ENCODE measurements at places on chromosomes 4 and X.

- DNase-seq = no peak
Measured at GRCh38 chr4:158003212-158003611, 169.6 kb downstream of the GASK1B start.

GRCh38 chrX:136747003-136747986, 33.4 kb downstream of the ARHGEF6 start:
- DNase-seq = peak; percentile 11

- DNase-seq = no peak
Measured at GRCh38 chrX:88988796-88989195, 241.8 kb downstream of the CPXCR1 start.

DNA sequence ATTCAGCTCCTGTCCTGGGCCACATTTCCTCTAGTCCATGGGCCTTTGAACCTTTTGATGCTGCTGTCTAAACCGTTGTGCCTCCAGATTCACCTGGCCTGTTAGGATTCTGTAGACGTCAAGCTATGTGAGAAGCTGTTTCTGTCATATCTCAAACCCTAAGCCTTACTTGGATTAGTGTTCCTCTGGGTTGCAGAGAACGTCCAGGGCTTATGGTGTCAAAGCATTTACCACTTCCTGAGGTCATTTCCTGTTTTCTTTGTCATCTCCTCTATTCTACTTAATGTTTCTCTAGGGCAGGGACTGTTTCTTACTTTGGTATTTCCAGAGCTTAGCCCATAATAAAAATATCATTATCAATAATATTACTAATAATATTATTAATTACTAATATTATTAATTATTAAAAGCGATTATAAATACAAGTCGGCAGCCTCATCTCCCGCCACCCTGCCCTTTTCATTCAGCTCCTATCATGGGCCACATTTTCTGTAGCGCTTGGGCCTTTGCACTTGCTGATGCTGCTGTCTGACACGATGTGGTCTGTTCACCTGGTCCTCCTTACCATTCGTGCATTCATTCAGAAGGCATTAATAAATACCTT, 19.1 kb downstream of the PRIMPOL start:
- DNase-seq = no peak

- DNase-seq = no peak
Measured at GRCh38 chr4:101306764-101307615, 40.3 kb downstream of the PPP3CA start.

- DNase-seq = no peak
Measured at GRCh38 chr4:101102114-101102742, 245.1 kb downstream of the PPP3CA start.

GRCh38 chr4:16760617-16761363, 137.7 kb downstream of the LDB2 start:
- DNase-seq = no peak

DNA sequence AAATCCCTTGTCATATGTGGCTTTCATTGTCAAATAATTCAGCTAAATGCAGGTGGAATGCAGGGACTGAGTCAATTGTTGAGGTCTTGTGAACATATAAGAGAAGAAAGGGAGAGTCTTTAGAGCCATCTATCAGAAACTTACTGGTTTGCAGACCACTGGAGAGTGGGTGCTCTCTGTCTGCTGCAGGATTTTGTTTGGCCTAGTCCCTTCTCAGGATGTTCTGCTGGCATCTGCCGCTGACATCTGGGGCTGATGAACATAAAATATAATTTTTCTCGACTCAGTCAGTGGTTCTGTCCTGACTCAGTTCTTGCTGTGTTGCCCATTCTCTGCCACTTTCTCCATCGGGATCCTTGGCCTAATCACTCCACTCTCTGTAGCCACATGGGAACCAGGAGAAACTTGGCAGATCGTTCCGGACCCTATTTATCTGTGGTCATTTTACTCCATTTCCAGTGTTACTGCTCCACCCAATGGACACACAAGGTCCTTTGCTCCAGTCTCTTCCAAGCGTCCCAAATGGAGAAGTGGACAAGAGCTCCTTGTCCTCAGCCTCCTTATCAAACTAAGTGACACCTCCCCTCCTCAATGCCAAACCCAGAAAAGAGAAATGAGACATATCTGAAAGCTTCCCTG, 436.2 kb downstream of the FAT4 start:
- DNase-seq = no peak

DNA sequence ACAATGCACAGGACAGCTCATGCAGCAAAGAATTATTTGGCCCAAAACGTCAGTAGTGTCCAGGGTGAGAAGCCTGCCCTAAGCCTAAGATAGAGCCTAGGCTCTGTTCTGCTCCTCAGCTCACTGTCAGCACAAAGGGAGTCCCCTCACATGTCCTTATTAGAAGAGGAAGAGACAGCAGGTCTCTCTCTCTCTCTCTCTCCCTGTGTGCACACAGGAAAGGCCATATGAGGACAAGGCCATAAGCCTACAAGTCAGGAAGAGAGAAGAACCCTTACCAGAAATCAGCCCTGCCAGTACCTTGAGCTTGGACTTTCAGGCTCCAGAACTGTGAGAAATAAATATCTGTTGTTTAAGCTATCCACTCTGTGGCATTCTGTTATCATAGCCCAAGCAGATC, 20.4 kb downstream of the FAM184B start:
- DNase-seq = no peak

DNA sequence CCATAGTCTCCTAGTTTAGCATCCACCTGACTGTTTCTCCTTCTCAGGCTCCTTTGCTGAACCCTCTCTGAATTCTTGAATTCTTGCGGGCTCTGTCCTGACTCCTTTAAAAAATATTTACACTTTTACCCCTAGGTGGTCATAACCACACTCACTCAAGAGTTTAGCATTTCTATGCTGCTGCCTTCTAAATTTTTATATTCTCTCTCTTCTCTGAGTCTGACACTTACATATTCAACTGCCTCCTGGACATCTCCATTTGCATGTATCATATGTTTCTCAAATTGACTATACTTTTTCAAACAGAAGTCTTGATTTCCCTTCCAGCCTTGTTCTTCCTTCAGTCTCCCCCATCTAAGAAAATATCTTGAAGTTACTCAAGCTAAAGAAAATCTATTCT, 31.6 kb downstream of the ARL9 start:
- DNase-seq = no peak

- DNase-seq = no peak
Measured at GRCh38 chr4:56803471-56803870, 18.0 kb downstream of the SPINK2 start.

DNA sequence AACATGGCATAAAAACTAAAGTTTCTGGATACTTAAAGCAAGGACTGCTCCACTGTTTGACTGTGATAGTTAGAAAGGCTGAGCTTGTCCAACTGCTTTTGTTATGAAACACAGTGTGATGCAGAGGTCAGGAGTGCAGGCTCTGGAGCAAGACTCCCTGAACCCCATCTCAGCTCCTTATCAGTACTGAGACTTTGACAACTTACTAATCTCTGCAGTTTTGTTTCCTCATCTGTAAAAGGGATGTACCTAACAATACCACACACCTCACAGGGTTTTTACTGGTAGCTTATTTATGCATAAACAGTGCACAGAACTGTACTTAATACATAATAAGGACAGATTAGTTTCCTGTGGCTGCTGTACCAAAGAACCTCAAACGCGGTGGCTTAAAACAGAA, 804.3 kb downstream of the FSTL5 start:
- no peak for DNase-seq

DNA sequence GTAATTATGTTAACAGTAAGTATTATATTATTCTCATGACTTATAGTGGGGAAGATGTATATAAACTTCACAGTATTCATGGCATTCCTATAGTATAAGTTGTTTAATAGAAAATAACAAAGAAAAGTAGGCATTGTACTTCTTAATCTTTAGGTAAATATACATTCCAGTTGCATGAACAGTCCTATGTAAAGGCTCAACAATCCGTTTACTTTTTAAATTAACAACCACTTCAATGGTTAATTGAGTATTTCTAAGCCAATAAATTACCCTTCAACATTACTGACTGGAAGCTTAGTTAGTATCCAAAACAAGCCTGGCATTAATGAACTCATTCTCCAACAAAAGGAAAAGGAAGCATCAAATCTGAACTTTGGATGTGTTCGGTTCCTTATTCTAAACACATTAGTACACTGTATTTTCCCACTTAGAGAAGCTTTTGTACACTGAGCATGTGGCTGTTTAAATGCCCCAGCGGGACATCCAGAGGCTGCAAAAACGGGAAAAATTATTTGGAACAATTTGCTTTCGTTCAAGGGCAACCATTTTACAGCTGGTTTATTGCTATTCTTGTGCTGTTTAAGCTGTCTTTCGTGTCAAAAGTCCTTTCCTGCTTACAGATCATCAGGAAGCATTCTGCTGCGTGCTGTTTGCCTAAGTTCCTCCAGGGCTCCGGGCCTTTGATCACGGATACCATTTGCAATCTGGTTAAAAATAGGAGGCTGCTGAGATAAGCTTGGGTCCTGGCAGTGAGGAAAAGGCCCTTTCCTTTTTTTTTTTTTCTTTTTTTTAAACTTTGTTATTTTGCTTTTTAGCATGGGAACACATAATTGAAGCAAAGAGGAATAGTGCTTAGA, 460.3 kb downstream of the SPRY1 start:
- no peak for DNase-seq

DNA sequence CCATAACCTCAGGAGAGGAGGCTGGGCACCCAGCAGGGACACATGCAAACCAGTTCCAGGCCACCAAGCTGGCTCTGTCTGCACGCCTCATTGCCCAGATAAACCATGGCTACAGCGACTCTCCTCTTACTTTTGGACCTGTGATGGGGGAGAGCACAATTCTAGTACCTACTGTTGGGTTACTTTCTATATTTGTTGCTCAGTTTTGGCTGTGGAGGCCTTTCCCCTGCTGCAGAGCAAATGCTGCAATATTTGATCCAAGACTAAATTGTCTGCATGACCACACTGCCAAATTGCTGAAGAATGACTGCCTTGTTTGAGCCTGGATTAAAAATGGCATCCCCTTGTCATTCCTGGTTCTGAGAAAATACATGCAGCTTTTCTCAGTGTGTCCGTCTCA, 253.5 kb downstream of the ARHGAP10 start:
- DNase-seq = no peak

- no peak for DNase-seq
Measured at GRCh38 chr4:169625886-169626285, 5.5 kb downstream of the CLCN3 start.

DNA sequence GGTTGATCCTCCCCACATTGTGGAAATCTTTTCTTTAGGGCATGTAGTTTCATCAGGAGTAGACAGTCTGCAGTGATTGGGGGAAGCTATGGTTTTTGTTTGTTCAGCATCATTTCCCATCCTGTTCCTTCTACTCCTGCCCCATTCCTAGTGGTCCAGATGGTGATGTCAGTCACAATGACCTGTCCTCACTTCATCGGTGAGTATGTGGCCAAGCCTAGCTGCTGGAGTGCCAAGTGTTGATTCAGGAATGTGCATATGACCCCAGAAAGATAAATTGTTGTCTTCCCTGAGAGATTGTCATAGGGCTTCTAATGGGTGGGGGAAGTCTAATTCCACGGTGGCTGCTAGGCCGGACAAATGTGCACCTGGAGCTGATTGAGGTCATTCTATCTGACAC, 130.6 kb upstream of the FAT1 start:
- DNase-seq = no peak

DNA sequence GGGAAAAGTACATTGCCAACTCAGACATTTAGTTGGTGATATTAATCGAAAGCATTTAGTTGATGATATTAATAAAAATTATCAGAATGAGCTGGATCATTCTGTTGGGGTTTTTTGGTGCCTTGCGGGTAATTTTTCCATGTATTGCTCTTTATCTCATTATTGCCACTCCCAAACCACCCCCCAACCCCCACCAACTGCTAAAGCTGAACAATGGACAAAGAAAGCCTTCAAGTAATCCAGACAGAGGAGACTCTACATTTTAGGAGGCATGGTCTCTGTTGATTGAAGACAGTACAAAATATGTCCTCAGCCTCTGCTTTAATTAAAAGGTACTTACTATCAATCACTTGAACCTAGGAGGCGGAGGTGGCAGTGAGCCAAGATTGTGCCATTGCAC, 22.5 kb downstream of the PDK3 start:
- DNase-seq = no peak

GRCh38 chr4:106753426-106753825, 282.7 kb downstream of the DKK2 start:
- no peak for DNase-seq

DNA sequence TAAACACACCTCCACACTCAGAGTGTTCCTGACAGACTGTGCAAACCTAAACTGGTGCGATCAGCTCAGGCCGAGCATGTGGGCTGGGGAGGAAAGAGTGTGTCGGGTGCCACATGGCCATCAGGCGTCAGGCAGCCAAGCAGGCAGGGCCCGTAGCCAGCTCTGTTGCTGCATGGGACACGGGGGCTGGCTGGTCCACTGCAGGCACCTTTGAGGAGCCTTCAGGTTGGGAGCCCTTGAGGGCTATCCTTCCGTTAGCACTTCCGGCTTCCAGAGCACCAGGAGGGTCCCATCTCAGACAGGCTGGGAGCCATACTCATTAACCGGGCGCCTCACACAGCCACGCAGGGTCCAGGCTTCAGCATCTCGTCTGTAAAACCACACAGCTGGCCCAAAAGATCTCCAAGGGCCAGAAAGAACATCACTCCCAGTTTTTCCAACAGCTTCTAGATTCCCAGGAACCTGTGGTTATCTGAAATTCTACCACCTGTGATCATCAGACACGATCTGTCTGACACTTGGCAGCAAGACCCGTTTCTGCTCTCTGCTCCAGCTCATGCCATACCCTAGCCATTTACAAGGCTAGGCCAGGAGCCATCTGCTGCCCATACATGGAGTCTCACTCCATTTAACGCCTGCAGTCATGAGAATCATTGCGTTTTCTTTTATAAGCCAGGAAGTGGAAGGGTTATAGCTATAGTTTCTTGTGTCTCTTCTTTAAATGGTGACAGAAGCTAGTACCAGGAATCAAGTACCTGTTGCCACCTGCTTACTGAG, 87.5 kb downstream of the NSUN7 start:
- no peak for DNase-seq

DNA sequence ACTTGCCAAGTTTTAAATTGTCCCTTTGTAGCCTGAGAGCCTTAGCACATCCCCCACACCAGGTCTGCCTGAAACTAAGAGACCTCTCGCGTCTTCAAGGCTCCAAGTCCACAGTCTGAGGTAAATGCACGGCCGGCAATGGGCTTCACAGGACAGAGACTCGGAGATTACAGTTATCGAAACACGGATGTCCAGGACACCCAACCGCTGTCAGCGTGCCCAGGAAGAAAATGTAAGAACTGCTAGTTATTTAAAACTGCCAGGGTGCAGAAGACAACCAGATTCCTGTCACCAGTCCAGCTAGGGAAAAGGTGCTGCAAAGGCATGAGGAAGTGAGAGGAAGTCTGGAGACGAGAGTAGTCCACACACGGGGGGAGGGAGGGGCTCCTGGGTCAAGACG, 28.9 kb downstream of the ZNF827 start:
- DNase-seq = no peak

- peak; percentile 5 for DNase-seq
Measured at GRCh38 chrX:136065044-136065671, 79.9 kb downstream of the SLC9A6 start.

Measured in stimulated activated CD4-positive, alpha-beta T cell treated with anti-CD3 and anti-CD28 coated beads, Interleukin-4, amount 100 ng/mL, for 24 hours (primary cell).